Right cardiac atrium (tissue), 5 donors: ENCODE measurements at places on chromosomes 1 and 21. TPM values are rescaled to one million over a fixed set of nuclear protein-coding genes. Genes with fewer than 3 reads are reported as not detected.

- DNase-seq = peak; percentile 79
Observed at GRCh38 chr1:1290238-1290731, 10.0 kb downstream of the SCNN1D start.

GRCh38 chr1:35915693-35916092 is 15.2 kb upstream of the AGO3 start:
- DNase-seq = no peak

DNA sequence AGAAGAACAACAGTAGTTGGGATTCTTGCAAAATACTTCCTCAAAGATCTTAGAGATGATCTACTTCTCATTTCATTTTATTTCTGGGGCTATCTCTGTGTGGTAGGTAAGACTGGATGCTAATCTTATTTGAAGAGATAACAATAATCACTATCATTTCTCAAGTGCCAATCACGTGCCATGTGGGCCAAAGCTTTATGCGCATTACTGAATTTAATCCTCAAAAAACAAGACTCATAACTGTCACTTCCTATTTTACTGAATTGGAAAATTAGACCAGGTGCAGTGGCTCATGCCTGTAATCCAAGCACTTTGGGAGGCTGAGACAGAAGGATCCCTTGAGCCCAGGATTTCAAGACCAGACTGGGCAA is 121.7 kb downstream of the KCNN3 start:
- DNase-seq = no peak

DNA sequence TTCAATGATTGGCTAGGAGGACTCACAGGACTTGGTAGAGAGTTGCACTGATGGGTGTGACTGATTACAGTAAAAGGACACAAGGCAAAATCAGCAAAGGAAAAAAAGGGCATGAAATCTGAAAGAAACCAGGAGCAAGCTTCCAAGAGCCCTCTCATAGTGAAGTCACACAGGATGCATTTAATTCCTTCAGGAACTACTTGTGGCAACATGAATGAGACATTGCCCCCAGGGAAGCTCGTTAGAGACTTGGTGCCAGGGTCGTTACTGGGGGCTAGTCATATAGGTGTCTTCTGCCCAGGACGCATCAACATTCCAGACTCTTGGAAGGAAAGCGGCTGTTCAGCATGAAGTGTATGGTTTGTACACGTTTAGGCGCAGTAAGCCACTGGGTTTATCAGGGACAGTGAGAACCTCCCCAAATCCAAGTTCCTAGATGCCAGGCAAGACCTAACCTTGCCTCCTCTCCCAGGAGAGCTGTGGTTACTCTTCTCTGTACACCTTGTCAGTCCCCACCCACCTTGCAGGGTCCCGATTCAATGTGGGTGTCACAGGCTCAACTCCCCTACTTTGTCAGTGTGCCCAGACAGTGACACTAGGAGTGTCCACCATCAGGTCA is 26.0 kb upstream of the C2CD2 start:
- no peak for DNase-seq

DNA sequence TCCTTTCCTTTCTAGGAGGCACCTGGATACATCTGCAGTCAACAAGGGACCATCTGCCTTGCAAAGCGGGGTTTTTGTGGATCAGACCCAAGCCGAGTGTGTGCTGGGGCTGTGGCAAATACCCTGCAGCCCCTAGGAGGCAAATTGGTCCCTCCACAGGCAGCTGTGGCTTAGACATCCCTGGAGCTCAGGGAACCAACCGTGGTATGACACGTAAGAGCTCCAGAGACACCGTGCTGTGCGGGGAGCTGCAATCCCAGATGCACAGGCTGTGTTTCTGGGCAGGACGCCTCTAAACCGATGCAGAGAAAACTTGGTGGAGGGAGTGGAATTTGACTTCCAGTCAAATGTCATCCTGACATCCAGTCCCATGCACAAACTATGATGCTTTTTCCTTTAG is 141.5 kb downstream of the KAZN start:
- DNase-seq = no peak

- DNase-seq = no peak
Observed at GRCh38 chr1:41560496-41560895, 76.0 kb upstream of the EDN2 start.

DNA sequence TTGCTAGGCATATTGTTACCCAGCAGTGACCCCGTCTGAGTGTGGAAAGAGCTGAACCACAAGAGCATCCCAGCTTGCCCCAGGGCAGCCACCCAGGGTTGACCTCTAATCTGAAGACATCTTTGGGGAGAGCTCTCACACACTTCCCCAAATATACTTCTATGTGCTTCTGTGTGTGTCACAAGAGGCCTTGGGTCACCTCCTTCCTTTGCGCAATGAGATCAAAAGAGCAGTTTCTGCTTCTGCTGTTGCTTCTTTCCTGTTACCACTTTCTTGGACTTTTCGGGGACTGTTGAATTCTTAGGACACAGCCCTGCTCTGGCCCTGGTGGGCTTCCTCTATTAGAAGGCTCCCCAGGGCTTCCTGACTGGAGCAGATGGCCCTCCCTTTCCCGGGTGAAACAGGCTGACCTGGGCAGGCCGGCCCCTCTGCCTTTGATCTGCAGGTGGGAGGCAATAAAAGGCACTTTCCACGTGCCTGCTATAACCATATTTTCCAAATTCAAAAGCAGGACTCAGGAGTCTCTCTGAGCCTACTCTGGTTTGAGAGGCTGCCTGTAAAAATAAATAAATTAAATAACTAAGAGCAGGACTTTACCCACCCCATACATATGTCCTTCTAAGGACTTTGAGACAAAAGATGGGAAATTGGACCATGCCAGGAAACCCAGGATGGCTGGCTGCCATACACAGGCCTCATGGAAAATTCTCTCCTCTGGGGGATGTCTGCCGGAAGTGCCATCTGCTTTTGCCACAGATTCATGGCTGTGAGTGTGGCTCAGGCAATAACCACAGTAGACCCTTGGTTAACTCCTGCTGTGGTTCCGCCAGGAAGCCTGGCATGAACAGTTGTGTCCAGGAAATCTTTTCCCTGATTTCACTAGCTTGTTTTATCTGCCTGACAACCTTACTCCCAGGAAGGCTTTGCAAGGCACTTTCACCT is 28.3 kb upstream of the RCSD1 start:
- DNase-seq = peak; percentile 71

DNA sequence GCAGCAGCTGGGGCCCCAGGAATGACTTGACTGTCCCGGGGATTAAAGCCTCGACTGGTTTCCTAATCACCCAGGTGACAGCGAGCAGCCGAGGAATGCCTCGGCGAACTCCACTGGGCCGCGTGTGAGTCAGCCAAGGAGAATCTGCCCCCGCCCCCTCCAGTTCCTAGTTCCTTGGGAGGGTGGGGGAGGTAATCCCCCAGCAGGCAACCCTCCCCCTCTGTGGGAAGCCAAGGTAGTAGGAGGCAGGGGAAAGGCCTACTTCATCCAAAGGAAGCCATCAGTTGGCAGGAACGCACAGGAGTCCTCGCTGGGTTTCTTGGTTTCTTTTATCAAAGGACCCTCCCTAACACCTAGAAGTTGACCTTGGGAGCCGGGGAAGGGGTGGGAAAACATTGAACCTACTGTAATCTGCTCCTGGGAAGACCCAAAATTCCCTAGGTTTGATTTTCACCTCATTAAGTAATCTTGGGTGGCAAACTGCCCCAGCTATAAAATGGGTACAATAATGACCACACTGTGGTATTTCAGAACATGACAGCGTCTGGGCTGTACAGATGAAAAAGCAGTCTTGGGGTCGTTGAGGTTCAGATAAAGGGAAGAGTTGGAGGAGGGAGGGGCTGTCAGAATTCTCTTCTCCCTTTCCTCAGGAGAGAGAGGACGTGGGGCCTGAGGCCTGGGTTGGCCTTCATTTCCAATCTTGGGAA is 1.4 kb downstream of the TENT5B start:
- no peak for DNase-seq

GRCh38 chr1:10387677-10388386 is 11.0 kb upstream of the PGD start:
- peak; percentile 64 for DNase-seq

DNA sequence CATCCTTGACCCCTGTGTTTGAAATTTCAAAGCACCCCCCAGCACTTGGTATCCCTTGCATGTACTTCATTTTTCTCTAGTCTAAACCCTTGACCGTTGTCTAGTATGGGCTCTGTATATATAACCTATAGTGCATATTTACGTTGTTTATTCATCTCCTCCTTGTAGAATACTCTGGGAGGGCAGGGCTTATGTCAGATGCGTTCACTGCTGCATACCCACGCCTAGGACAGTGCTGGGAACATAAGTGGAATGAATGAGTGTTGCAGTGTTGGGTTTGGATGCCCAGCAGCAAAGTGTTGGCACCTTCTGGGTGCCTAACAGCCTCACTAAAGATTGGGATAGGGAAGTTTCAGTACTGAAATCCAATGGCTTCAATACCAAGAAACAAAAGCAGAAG is 17.6 kb upstream of the BLACAT1 start:
- no peak for DNase-seq

DNA sequence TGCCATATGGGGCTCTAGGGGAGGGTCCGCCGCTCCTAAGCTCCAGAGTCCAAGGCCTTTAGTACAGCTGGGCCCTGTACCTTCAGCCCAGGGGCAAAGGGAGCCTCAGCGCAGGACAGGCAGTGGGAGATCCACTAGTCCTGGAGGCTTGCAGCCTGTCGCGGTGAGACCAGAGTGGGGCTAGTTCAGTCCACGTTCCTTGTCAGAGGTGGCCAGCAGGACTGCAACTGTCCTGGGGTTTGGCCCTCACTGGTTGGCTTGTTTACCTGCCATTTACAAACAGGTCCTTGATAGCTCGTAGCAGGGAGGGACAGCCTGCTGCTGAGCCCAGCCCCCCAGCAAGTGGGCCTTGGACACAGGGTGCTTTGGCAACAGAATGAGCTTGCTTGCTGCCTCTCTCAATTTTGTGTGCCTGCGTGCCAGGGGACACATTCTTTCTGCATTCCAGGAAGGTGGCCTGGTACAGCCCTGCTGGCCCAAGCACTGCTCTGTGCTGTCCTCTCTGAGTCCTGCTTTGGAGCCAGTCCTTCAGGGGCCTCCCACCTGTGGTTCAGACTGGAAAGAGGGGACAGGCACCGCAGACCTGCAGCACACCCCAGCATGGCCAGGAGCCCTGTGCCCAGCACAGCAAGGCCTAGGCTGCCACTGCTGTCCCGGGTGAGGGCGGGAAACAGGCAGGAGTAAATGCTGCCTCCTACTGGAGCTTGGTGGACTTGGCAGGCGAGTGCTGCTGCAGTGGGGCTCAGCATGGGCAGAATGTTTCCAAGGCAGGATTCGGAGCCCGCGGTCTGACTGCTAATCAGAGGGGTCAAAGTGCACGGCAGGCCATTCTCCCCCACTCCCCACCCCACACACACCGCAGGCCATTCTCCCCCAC is 15.2 kb downstream of the H6PD start:
- DNase-seq = peak; percentile 75

Gene PTPN22
- total RNA-seq = 1.5 TPM

Gene NPPB
- total RNA-seq = 72.0 TPM
